ENCODE measurements at places on chromosomes 7 and 10. TPM values are rescaled to one million over a fixed set of nuclear protein-coding genes. Genes with fewer than 3 reads are reported as not detected.
A peak's percentile ranks its signal among the peaks of the same experiment; 100 is the strongest.

GRCh38 chr7:137985897-137986251 lies 16.0 kb downstream of the CREB3L2 start:
- DNase-seq: no peak

GRCh38 chr10:25257646-25258045 lies 82.8 kb downstream of the GPR158 start:
- DNase-seq: no peak

GRCh38 chr7:106071356-106071998 lies 40.6 kb downstream of the SYPL1 start:
- DNase-seq: no peak

- no peak for DNase-seq
Measured at GRCh38 chr7:151740081-151740851, 136.6 kb downstream of the PRKAG2 start.

DNA sequence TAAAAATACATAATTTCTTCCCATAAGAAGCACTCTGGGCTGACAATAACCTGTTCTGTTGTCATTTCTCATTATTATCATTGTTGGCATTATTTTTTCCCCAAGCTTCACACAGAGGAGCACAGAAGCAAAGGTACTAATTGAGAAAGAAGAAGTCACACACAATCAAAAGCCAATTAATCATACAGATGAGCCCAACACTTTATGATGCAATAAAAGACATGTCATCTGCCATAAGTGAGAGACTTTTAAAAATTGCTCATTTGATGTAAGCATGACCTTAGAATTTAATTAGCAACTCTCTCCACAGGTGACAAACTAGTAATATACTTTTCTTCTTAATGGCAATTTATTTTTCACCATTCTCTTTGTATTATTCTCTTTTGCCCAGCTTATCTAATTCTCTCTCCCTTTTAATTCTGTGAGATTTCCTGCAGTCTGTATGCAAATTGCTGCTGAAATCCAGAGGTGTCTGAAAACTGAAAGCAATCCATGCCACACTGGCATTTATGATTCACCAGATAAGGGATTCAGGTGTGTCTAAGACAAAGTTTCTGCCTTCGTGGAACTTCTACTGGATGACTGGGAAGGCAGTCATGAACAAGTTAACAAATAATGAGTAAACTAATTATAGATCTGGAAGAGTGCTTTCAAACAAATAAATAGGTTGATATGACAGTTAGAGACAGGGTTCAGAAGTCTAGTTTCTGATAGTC lies 203.5 kb downstream of the CHCHD3 start:
- no peak for DNase-seq

DNA sequence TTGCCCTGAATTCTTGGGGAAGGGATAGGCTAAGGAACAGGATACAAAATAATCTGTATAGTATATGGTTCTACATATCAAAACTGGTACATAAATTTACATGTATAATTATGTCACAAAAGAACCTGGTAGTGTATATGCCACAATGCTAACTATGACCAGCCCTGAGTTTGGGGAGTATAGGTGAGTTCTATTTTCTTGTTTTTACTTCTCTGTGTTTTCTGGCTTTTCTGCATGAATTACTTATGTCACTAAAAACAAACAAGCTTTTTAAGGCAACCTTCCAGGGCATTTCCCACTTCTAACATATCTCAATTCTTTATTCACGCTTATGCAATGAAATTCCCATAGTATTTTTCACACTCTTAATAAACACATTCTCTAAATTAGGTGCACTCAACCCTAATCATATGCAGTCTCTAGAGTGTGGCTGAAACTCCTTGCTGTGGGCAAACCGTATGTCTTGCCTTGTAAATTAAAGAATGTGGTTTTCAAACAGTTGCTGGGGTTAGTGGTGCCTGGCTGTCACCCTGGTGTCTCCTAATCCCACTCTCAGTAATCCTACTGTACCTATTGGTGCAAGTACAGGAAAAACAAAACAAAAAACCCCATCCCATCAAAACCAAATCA lies 14.0 kb upstream of the INSIG1 start:
- no peak for DNase-seq

- DNase-seq: no peak
Measured at GRCh38 chr10:98899018-98899417, 336.6 kb downstream of the HPSE2 start.

Gene AGK
- polyA plus RNA-seq: 45.1 TPM

- DNase-seq: no peak
Measured at GRCh38 chr7:141001122-141001521, 13.6 kb downstream of the MRPS33 start.

GRCh38 chr7:112213735-112214134 lies 7.2 kb downstream of the ZNF277 start:
- DNase-seq: no peak

Gene EPDR1
- polyA plus RNA-seq: 17.4 TPM

GRCh38 chr10:78407009-78407711 lies 373.5 kb downstream of the RPS24 start:
- peak; percentile 97 for DNase-seq

- DNase-seq: no peak
Measured at GRCh38 chr7:118059209-118059608, 124.8 kb upstream of the LSM8 start.

Gene SAP25
- polyA plus RNA-seq: 7.5 TPM

- no peak for DNase-seq
Measured at GRCh38 chr7:78363866-78364265, 565.3 kb downstream of the PHTF2 start.

DNA sequence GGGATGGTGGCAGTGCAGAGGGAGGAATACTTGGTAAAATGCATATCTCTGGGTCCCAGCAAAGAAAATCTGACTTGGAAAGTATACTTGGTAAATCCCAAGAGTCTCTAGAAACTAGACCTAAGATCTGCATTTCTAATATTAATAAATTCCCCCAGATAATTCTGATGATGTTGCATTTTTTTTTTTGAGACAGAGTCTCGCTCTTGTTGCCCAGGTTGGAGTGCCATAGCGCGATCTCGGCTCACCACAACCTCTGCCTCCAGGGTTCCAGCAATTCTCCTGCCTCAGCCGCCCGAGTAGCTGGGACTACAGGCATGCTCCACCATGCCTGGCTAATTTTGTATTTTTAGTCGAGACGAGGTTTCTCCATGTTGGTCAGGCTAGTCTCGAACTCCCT lies 97.9 kb upstream of the ANK3 start:
- no peak for DNase-seq

DNA sequence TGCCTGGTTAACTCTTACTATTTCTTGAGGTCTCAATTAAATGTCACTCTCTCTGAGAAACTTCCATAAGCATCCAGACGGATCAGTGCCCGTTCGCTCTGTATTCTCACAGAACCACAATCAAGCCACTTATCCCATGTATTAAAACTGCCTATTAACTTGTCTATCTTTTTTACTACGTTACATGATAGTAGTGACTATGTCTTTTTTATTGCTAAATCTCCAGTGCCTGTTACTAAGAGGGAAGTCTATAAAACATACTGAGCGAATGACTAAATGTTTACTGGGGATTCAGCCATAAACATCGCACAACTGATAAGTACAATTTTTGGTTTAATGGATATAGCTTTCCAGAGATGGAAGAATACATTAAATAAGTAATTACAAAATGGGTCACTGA lies 399.9 kb downstream of the NXPH1 start:
- no peak for DNase-seq

Gene NEURL1
- 1.8 TPM for polyA plus RNA-seq

Gene ANXA8L1
- 0.14 TPM for polyA plus RNA-seq

- no peak for DNase-seq
Measured at GRCh38 chr10:33422471-33423153, 88.1 kb upstream of the NRP1 start.

GRCh38 chr7:79529214-79529880 lies 75.9 kb upstream of the MAGI2 start:
- DNase-seq: no peak

DNA sequence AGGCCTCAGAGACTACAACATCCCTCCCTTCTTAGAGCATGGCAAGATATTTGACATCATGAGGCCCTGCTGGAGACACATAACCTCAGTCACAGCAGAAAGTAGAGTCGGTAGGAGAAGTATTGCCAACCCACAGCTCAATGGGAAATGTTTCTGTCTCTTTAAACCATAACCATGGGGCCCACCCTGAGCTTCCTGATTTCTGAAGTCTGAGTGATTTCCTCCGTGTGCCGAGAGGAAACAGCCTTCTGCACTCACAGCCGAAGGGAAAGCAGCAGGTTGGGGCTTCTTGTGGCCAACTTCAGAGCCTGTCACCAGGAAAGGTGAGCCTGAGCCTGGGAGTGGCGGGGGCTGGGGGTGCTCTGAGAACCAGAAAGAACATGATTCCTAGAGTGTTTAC lies at the start of gene GIMAP1:
Gene GIMAP1, plus strand, starts transcription at position 246 of the 400 bp plus-strand sequence. CDS start 2,435 bp downstream, outside the sequence.
- DNase-seq: no peak

DNA sequence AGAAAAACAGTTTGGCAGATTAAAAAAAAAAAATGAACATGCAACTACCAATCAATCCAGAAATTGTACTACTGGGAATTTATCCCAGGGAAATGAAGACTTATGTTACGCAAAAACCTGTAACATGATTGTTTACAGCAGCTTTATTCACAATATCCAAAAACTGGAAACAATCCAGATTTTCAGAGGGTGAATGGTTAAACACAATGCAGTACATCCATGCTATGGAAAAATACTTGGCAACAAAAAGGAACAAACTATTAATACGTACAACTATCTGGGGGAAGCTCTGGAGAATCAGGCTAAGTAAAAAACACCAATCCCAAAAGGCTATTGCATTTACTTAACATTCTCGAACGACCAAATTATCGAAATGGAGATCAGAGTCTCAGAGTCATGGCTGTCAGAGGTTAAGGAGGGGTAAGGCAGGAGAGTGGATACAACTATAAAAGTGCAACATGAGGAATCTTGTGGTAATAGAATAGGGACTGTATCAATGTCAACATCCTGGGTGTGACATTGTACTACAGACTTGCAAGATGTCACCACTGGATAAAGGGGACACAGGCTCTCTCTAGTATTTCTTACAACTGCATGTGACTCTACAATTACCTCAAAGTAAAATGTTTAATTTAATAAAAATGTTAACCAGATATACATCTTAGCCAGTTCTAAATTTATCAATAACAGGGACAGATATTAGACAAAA lies 21.5 kb upstream of the RUFY2 start:
- no peak for DNase-seq

DNA sequence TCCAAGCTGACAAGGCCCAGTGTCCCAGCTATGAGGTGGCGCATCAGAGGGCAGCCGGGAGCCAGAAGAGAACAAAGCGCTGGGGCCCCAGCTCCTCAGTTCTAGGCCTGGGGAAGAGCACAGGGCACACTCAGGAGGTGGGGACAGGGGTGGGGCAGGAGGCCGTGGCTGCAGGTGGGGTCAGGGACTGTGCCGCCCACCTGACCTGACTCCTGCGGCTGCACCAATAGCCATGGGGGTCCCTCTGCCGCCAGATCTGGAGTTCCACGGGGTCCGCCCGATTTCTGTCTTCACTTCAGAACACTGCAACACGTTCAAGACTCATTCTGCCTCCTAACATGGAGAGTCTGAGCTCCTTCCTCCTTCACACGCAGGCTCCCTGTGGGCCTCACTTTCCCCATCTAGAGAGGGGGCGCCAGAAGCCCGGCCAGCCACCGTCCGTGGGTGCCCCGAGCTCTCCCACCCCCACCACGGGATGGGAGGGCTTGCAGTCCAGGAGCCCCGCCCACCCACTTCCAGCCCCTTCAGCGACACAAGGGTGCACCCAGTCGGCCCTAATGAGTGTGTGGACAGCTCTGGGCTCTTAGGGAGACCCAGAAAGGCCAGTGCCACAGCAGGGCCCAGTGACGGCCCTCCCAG lies 278.3 kb downstream of the MAD1L1 start:
- no peak for DNase-seq

Gene EFCAB10
- polyA plus RNA-seq: 2.2 TPM

Gene THNSL1
- polyA plus RNA-seq: 17.2 TPM

GRCh38 chr10:115827231-115828009 lies 445.6 kb downstream of the GFRA1 start:
- no peak for DNase-seq

Gene ACSM6
- polyA plus RNA-seq: 0.33 TPM

DNA sequence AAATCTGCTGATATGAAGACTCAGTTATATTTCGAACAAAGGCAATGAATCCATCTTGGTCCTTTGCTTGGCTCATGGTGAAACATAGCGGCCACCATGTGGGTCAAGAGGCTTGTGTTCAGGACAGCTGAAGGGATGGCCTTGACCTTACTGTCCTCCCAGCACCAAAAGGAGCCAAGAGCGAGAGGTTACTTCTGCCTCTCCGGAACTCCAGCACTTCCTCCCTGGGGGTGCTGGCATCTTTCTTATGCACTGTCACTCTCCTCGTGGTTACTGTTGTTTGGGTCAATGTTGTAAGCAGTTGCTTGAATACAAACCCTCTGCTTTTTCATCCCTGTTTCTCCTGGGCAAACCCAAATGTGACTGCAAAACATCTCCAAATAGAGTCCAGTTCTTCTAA lies 100.6 kb downstream of the RBM20 start:
- DNase-seq: no peak

DNA sequence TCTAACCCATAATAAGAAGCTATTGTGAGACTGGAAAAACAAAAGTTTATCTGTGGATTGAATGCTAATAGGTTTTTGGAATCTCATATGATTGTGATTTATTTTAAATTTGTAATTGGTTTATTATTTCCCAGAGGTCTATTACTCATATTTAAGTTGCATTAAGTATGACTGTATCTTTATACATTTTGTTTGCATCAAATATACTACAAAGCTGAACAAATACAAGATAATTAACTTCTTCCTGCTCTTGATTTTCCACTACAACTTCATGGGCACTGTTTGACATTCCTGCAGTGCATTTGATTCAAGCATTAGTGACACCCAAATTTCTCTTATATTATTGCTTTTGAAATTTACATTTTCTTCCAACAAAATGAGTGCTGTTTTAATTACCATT lies 303.8 kb upstream of the LRRTM3 start:
- DNase-seq: no peak

Gene GNAT3
- not detected for polyA plus RNA-seq

Gene TUBAL3
- polyA plus RNA-seq: 0.17 TPM

DNA sequence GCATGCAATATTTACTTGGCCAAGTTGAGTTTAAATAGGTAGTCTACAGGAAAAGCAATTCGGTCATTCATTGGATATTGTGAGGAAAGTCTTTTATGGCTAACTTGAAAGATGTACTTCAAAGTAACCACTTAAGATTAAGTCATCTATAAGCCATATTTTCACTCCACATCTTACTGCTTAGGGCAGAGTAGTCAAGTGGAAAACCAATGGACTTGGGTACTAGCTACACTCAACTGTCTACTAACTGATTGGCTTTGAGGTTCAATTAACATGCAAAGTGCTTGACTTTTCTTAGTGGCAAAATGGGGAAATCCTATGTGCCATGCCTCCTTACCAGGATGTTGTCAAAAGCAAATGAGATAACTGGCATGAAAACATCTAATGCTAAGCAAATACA lies 51.0 kb downstream of the CAV1 start:
- DNase-seq: no peak

Gene COPG2
- polyA plus RNA-seq: 64.2 TPM
